Thoracic aorta (tissue), 2 donors: ENCODE measurements at places on chromosomes 2 and 18. TPM values are rescaled to one million over a fixed set of nuclear protein-coding genes. Genes with fewer than 3 reads are reported as not detected.

Gene CD8B2
- not detected for total RNA-seq

Gene TMEM163
- 2.5 TPM for total RNA-seq

Gene CCDC141
- 2.4 TPM for total RNA-seq

Gene RUFY4
- 0.68 TPM for total RNA-seq

DNA sequence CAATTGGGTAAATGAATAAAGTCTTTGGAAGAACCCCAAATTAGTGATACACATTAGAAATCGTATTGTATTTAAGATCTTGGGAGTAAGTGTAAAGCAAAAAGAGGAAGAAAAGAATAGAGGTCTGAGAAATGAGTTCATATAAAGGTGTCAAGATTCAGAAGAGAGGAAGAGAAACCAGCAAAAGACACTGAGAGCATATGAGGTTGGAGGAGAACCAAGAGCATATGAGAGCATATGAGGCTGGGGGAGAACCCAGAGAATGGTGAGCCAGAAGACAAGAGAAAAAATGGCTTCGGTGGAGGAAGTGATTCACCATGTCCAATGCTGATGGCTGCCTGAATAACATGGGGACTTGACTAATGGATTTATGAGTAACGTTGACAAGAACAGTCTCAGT, 620.1 kb upstream of the GCFC2 start:
- no peaks in the 10 kb centered on the region for H3K4me1 ChIP-seq
- no peaks in the 10 kb centered on the region for H3K27me3 ChIP-seq
- no peak overlapping the region for H3K27ac ChIP-seq

- no peaks in the 10 kb centered on the region for H3K27me3 ChIP-seq
- no peak for DNase-seq
- no peak overlapping the region for H3K27ac ChIP-seq
- H3K4me1 ChIP-seq, result no peaks in the 10 kb centered on the region
These were observed 180.0 kb upstream of the CXCR4 start for GRCh38 chr2:136297994-136298393.
